H9 (cell line): ENCODE measurements at places on chromosomes 7 and 10. TPM values are rescaled to one million over a fixed set of nuclear protein-coding genes. Genes with fewer than 3 reads are reported as not detected.

GRCh38 chr10:58795560-58795959 is 282.9 kb downstream of the BICC1 start:
- no peak for DNase-seq
- H3K4me1 ChIP-seq = no peaks in the 10 kb centered on the region
- no peaks in the 10 kb centered on the region for H3K27me3 ChIP-seq
- H3K4me3 ChIP-seq = no peak overlapping the region

GRCh38 chr7:115827305-115828045 is 203.1 kb downstream of the TFEC start:
- no peaks in the 10 kb centered on the region for H3K36me3 ChIP-seq
- no peak overlapping the region for H3K27ac ChIP-seq
- H3K27me3 ChIP-seq = no peaks in the 10 kb centered on the region
- no peak for DNase-seq

DNA sequence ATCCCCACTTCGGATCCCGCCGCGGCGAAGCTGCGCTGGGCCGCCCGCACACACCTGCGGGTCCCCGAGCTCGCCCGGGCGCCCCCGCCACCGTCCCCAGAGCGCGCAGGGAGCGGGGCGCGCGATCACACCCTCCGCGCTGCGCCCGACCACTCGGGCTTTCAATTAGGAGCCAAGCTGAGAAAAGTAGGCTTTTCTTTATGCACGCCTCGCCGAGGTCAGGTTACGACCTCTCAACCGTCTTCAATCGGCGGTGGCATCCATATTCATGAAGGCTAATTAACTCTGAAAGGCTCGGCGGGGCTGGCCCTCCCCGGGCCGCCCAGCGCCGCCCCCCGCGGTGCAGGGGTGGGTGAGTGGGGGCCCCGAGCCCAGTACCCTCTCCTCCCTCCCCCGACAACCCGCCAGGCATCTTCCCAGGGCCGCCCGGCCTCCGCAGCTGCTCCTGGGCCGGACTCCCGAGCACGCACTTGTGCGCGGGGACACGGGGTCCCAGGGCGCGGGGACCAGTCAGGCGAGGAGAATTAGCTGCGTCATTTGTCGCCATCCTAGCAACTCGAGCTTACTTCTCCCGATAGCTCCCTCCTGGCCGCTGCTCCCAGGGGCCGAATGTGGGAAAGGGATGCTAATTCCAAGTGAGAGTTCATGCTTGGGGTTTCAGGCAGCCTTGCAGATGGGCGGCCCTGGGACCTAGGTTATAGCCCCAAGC is 155.5 kb upstream of the LYZL2 start:
- DNase-seq = peak; percentile 96
- H3K36me3 ChIP-seq = no peaks in the 10 kb centered on the region
- H3K27me3 ChIP-seq = no peaks in the 10 kb centered on the region; the same call in 1 of the 2 replicates
- no peaks in the 10 kb centered on the region for H3K4me1 ChIP-seq
- peak overlapping the region; percentile 84 for H3K4me3 ChIP-seq
- no peak overlapping the region for H3K27ac ChIP-seq

DNA sequence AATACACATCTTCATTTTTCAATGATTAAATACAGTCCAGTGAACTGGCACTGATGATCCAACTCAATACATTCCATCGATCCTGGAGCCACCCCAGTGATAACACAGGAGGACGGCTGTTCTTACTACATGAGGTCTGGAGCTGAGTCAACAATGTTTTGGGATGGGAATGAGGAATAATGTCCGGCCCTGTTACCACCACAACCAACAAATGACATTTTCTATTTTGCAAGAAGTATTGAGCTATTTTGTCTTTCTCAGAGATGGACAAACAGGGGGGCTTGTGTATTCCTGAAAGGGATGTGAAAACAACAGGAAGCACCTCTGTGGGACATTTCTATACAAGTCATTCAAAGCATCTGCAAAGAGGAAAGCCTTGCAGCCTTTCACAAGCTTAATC is 249.2 kb downstream of the PARD3 start:
- no peaks in the 10 kb centered on the region for H3K36me3 ChIP-seq
- no peak overlapping the region for H3K4me3 ChIP-seq
- H3K4me1 ChIP-seq = peaks cover 14% of the 10 kb centered on the region
- no peak for DNase-seq
- peak overlapping the region; percentile 74 for H3K27ac ChIP-seq

GRCh38 chr10:130498042-130498441 is 361.9 kb downstream of the GLRX3 start:
- no peak overlapping the region for H3K4me3 ChIP-seq
- no peak overlapping the region for H3K27ac ChIP-seq
- no peaks in the 10 kb centered on the region; the same call in 1 of the 2 replicates for H3K27me3 ChIP-seq
- no peaks in the 10 kb centered on the region for H3K36me3 ChIP-seq

DNA sequence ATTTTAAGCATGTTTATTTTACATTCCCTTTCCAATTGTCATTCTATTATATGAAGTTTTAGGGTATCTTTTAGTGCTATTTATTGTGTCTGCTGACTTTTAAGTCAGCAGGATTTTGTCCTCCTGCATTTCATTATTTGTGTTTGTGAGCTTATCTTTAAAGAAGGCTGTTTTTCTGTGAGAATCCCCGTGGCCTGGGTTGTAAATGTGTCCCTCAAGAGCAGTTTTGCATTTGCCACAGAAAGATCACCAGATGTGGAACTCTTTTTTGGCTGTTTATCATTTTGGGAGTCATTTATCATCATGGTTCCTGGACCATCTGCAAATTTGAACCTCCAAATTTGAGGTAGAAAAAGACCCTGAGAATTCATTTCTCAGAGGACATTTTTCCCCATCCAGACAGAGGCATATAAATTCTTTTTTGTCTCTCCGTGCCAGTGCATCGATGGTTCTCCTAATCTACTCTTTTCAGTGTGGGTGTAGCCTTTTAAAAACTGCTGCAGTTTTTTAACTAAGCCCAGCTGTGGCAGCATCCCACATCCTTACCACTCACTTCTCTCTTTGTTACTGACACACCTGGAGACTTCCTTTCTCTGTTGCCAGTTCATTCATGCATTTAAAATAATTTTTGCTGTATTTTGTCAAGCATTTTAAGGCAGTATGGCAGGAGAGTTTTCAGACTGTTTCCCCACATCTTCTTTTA is 20.1 kb upstream of the MTURN start:
- H3K27me3 ChIP-seq = no peaks in the 10 kb centered on the region
- peaks cover 7% of the 10 kb centered on the region for H3K36me3 ChIP-seq
- H3K27ac ChIP-seq = no peak overlapping the region
- no peak overlapping the region for H3K4me3 ChIP-seq
- DNase-seq = no peak

- no peaks in the 10 kb centered on the region for H3K36me3 ChIP-seq
- DNase-seq = no peak
- H3K27ac ChIP-seq = no peak overlapping the region
- no peak overlapping the region for H3K4me3 ChIP-seq
- no peaks in the 10 kb centered on the region for H3K27me3 ChIP-seq
These were observed 615.1 kb downstream of the SUGCT start for GRCh38 chr7:40749877-40750276.

GRCh38 chr7:112997831-112998230 is 88.8 kb downstream of the GPR85 start:
- H3K27me3 ChIP-seq = no peaks in the 10 kb centered on the region
- DNase-seq = no peak
- no peaks in the 10 kb centered on the region for H3K36me3 ChIP-seq
- H3K27ac ChIP-seq = no peak overlapping the region

- peaks cover 12% of the 10 kb centered on the region for H3K36me3 ChIP-seq
- H3K27ac ChIP-seq = no peak overlapping the region
- H3K4me1 ChIP-seq = peaks cover 3% of the 10 kb centered on the region; the same call in 1 of the 2 replicates
These were observed 8.6 kb downstream of the RAPGEF5 start for GRCh38 chr7:22348379-22348778.

GRCh38 chr10:124066126-124066700 is 27.2 kb downstream of the CHST15 start:
- no peaks in the 10 kb centered on the region for H3K36me3 ChIP-seq
- no peak overlapping the region for H3K27ac ChIP-seq
- peak overlapping the region; percentile 28; the same call in 2 of the 3 replicates for H3K4me3 ChIP-seq
- H3K4me1 ChIP-seq = peaks cover 5% of the 10 kb centered on the region; the same call in 1 of the 2 replicates
- DNase-seq = no peak

DNA sequence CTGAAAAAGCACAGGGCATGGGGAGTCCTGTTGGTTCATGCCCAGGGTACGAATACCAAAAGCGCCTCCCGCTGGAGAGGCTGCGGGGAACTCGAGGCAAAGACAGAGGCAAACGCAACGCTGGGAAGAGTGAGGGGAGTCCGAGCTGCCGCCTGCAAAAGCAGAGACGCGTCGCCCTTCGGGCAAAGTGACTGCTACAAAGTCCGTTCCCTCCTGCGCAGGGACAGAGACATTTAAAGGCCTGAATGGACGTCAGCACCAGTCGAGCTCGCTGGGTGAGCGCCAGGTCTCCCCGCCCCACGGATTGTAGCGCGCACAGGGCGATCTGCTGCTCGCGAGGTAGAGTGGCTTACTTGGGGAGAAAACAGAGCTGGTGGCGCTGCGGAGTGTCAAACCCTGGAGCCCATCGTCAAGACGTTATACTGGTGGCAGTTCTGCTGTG is 732.8 kb downstream of the ZWINT start:
- no peaks in the 10 kb centered on the region for H3K4me1 ChIP-seq
- no peaks in the 10 kb centered on the region; the same call in 2 of the 3 replicates for H3K36me3 ChIP-seq
- peak; percentile 73 for DNase-seq
- no peak overlapping the region for H3K27ac ChIP-seq
- H3K27me3 ChIP-seq = peaks cover 18% of the 10 kb centered on the region; the same call in 1 of the 2 replicates

DNA sequence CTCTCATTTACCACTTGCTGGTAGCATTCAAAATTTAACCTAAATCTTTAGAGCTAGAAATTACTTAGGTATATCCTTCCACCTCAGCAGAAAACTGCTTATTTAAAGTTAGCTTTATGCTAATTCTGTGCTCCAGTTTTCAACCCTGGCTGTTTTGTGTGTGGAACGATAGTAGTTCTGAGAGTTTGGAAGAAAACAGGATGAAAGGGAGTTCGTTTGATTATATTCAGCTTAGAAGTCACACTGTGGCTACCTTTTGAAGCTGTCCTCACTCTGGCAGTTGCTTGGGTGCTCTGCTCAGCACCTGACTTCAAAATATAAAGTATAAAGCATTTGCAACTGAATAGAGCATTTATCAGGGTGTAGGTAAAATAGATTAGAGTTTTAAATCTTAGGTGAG is 2.6 kb upstream of the ASCC1 start:
- H3K27ac ChIP-seq = no peak overlapping the region
- 0 out of 2 replicates have a peak, but pooled peaks cover 2% of the 10 kb centered on the region for H3K4me1 ChIP-seq
- no peaks in the 10 kb centered on the region for H3K27me3 ChIP-seq
- peaks cover 22% of the 10 kb centered on the region for H3K36me3 ChIP-seq
- no peak overlapping the region for H3K4me3 ChIP-seq

The ZNF37A gene
- total RNA-seq = 9.5 and 11.8 TPM in 2 replicates

The MYO3A gene
- 4.3 and 4.9 TPM in 2 replicates for total RNA-seq

The BPGM gene
- total RNA-seq = 14.0 and 14.4 TPM in 2 replicates
